ENCODE measurements at places on chromosomes 16 and 17.
A peak's percentile ranks its signal among the peaks of the same experiment; 100 is the strongest.

DNA sequence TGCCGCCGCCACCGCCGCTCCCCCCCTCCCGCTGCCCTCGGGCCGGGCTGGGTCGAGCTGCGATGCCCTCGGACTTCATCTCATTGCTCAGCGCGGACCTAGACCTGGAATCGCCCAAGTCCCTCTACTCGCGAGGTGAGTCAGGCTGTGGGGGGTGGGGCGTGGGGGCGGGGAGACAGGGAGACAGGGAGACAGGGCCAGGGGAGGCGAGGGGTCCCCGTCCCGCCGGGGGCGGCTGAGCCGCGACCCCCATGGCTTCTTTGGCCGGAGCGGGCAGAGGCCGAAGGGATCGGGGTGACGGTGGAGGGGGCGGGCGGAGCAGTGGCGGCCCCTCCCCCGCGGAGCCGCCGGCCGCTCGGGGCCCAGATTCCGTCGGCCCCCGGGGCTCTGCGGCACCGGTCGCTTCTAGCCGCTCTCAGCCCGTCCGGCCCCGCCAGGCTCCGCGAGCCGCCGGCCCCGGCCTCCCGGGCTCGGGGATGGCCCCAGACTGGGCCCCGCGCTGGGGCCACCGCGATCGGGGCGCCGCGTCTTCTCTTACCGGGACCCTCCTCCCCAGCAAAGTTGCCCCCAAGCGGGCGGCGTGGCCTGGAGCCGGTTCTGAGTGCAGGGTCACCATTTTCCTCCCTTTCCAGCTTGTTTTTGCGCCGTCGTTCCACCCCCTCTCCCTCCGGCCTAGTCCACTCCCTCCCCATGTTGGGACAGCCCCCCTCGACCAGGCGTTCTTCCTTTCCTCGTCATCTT, 644 bp downstream of the NFAT5 start:
- peak; percentile 59 for DNase-seq

GRCh38 chr17:67772679-67773078, 52.6 kb upstream of the BPTF start:
- no peak for DNase-seq

GRCh38 chr17:5225668-5226457, 8.8 kb downstream of the SCIMP start:
- DNase-seq: no peak

DNA sequence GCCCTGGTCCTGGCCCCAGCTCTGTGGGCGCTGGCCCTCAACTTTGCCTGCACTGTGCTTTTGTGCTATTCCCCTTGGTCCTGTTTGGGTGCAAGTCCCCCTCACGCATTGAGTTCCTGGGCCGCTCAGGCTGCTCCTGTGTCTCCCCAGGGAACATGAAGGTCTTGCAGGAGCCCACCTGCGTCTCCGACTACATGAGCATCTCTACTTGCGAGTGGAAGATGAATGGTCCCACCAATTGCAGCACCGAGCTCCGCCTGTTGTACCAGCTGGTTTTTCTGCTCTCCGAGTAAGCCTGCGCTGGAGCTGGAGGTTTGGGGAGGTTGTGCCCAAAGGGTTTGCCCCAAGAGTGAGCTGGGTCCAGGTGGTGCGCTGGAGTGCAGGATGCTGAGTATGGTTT, 28.2 kb downstream of the IL4R start:
- DNase-seq: no peak

- DNase-seq: no peak
Measured at GRCh38 chr17:35679007-35679682, 52.3 kb upstream of the RASL10B start.

DNA sequence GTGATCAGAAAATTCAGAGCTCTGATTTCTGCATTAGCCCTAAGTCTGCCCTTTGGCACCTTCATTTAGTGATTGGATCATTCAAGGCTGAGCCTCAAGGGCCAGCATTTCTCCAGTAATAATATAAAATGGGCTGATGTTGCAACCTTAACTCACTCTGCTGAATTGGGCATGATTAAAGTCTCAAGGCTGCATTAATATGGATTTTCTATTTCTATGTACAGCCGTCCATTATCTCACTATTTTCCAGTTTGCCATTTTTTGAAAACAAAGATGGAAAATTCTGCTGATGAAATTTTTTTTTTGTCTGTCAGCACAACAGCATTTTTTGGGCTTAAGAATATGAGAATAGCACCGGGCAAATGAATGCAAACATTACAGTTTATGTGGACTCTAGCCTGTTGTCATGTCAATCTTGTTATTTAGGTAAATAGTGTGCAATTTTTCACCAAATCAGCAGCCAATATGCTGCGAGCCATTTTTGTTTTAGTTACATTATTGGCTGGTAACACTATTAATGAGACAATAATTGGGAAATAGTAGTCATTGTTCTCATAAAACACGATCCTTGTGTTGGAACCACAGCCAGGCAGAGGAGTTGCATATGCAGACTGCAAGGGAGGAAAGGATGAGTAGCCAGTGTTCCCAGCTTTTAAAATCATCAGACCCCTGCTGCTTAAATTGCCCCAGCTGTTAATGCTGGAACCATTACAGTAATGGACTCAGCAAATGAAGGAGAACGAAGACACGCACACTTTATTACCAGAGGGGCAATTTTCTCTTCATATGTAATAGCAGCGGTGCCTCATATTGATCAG, 10.5 kb downstream of the FTO start:
- no peak for DNase-seq

DNA sequence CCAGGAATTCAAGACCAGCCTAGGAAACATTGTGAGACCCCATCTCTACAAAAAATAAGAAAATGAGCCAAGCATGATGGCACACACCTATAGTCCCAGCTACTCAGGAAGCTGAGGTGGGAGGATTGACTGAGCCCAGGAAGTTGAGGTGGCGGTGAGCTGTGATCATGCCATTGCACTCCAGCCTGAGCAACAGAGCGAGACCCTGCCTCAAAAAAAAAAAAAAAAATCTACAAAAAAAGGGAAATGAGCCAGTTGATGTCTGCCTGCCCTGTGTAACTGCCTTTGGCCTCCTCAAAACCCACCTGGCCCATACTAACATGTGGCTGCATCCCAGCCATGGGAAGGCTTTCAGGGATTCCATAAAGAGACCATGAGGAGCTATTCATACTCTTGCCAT, 4.5 kb downstream of the RANBP10 start:
- DNase-seq: peak; percentile 37

- no peak for DNase-seq
Measured at GRCh38 chr17:28746611-28747050, 2.8 kb downstream of the TRAF4 start.

DNA sequence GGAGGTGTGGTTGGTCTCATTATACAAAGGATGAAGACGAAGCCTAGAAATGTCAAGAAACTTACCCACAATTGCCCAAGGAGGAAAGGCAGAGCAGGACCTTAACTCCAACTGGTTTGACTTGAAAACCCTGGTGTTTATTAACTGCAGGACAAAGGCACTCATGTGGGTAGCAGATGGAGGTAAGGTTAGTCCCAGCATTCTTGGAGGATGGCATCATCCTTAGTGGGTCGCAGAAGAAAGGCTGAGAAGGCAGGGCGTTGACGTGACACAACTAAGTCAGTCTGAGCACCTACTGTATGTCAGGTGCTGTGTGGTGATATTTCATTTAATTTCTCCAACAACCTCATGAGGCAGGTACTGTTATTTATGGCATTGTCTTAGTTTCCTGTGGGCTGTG, 101.3 kb downstream of the HAPSTR1 start:
- no peak for DNase-seq

GRCh38 chr16:10675216-10675615, 19.5 kb downstream of the TEKT5 start:
- DNase-seq: no peak

DNA sequence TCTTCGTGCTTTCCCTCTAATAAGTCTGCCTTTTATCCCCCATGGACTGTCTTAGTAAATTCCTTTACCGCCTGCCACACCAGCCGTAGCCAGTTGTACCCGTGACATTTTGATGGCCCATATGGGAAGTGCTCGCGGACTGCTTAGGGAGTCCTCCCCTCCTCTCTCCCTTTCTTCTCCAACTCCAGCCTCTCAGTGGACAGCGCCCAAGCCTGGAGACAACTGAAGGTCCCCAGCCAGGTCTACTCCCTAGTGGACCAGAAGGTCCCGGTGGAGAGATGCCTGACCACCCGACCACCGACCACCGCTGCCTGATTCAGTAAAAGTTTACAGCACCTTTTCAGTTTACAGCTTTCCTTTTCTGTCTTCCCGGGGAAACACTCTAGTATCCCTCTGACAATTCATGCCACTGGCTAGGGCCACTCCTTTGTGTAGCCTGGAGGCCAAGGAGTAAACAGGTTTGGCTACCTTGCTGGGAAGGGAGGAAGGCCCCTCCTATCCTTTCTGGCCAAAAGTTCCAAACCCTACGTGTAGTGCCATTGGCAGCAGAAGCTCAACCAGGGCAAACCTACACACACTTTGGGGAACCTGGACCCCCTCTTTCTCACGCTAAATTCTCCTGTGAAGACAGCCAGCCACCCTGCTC, 18.0 kb downstream of the CTRB2 start:
- DNase-seq: no peak

GRCh38 chr16:10616756-10617640, 36.6 kb upstream of the EMP2 start:
- DNase-seq: no peak

DNA sequence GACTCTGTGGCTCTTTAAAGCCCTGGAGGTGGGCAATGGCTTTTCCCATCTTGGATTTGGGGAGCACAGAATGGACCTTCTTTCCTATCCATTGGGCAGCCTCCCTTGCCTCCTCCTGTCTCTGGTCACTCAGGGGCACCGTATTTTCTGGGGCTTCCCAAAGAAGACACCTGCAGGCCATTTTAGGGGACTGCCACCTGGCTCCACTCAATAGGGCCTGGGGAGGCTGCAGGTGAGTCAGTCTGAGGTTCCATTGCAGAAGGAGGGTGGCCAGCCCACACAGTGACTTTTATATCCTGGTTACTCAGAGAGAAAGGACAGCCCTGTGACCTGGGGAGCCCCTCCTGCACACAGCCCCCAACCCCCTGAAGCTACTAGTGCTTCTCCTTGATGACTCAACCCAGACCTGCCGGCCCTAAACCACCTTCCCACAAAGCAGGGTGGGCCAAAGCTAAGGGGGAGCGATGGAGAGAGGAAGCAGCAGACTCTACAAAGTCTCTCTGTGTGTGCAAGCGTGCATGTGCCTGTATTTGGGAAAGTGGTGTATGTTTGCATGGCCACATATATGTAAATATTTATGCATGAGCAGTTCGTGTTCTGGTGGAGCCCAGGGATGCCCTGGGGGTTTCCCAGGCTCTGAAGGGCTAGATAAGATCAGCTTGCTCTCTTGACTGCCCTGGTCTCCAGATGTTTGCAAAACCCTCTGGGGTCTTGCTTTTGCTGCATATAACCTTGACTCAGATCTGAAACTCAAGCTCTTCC, 5.0 kb downstream of the CX3CL1 start:
- DNase-seq: no peak

GRCh38 chr16:55778757-55779156, 54.1 kb downstream of the CES1 start:
- no peak for DNase-seq

- DNase-seq: no peak
Measured at GRCh38 chr16:31138621-31139578, 3.4 kb upstream of the PRSS8 start.

DNA sequence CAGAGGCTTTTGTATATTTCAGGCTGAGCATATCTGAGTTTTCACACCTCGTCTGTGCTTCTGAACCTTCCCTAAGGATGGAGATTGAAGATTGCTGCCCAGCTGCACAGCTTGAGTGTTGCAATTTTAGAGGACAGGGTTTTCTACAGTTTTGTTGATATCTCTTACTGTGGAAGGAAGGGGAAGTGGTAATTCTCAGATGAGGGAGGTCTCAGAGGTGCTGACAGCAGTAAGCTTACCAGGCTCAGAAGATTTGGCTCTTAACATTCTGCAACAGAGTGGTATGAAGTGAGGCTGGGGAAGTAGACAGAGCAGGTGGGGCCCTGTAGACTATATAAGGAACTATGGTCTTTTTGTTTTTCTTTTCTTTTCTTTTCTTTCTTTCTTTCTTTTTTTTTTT, 45.8 kb upstream of the ARHGAP17 start:
- DNase-seq: no peak

- no peak for DNase-seq
Measured at GRCh38 chr16:89266521-89267134, 49.1 kb downstream of the ZNF778 start.

- no peak for DNase-seq
Measured at GRCh38 chr17:36697903-36698530, 96.6 kb downstream of the MRM1 start.

DNA sequence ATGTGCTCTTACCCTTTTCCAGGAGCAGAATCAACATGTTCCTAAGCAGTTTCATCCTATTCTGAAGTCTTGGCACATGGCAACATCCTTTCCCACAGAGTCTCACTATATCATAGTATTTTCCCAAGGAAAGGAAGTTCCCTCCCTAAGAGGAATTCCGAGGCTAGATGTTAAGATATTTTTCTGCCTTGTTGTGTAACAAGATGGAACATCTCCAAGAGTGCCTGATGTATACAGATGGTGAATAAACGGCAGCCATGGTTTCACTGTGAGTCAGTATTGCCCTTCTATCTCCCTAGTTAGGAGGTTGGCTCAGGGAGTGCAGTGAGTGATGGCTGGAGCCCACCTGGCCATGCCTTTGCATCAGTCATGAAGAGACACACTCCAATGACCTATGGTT, 48.2 kb downstream of the SPACA3 start:
- no peak for DNase-seq

DNA sequence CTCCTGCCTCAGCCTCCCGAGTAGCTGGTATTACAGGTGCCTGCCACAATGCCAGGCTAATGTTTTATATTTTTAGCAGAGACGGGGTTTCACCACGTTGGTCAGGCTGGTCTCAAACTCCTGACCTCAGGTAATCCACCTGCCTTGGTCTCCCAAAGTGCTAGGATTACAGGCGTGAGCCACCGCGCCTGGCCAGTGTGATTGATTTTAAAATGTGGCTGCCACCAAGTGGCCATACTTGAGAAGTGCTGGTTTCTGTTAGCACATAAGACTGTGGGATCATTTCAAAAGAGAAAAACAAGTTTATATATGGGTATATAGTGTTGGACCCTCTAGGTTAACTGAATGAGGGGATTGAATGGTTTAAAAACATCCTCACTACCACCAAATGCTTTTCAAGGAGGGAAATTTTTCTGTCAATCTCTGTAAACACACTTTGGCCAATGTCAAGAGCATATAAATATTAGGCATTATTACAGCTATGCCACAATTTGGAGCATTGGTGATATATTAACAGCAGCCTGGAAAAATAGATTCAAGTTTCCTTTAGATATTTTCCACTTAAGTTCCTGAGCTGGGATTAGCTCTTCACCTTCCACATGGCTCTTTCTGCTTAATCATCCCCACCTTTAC, 13.5 kb upstream of the DHRS13 start:
- peak; percentile 32 for DNase-seq

- no peak for DNase-seq
Measured at GRCh38 chr17:37124821-37125173, 176.0 kb downstream of the AATF start.

DNA sequence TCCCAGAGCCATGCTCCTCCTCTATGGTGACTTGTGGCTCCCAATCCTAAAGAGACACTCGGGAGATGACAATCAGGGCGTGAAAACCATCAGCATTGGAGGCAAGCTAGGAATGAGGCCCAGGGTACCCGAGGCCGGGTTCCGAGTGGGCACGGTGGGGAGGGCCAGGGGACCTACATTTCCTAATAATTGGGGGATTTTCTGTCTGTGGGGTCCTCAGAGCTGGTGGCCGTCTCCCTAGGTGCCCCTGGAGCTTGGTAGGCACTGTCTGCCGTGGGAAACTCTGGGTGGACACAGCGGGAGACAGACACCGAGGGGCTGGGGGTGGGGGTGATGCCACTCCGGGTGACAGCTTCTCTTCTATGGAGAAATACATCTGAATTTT, 312.5 kb upstream of the TNRC6C start:
- no peak for DNase-seq

Data from memory B cell (primary cell).